NCI-H2029 treated with DMSO at 0.1 percent for 48 hours (cell line): ENCODE measurements at places on chromosomes 11 and 22.

DNA sequence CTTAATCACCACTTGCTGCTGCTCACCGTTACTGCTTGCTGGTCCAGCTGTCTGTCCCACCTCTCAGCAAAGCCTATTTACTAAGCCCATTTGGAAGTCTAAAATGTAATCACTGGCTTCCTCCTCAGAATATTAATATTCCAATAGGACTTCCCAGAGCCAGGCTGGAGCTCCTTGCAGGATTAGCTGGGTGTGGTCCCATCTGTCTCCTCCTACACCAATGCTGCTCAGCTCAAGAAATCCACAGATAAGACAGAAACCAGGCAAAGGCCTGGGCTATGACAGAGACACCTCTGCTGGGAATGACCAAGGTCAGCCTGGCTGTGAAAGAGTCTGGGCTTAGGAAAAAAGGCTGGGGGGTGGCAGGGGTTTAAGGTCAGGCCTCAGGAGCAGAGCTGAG lies 317.8 kb downstream of the BUD13 start:
- no peak for DNase-seq

DNA sequence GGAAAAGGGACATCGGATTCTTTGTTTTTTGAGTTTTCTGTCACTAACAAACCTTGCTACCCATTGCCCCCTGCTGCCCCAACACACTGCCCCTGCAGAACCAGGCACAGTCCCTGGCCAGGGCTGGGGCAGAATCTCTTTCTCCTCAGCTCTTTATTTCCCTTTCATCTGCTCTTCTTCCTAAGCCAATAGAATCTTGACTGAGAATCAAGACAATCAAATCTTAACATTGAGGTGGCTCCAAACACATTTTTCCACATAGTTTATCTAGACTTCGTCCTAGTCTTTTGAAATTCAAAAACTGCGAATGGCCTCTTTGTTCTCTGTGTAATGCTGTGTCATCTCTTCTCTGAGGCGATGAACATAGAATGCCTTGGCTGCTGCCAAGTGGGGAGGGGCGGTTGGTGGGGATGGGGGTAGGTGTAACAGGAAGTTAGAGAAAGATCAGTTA lies 16.1 kb upstream of the NTM start:
- no peak for DNase-seq

GRCh38 chr22:40472051-40472450 lies 101.7 kb downstream of the SGSM3 start:
- no peak for DNase-seq

DNA sequence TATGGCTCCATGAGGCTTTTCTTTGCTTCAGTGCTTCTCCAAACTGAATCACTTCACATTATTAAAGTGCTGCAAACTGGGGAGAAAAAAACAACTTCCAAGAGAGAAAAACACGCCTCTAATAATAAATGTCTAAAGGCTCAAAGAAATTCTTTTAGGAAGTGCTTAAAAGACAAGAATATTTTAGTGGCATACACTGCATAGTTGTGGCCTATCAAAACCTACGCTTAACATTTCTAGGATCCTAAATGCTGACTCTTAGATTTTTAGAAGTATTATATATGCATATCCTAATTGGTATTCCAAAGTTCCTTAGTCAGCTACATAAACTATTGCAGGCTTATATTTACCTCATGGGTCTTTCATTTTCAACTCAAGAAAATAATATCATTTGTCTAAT lies 879.0 kb upstream of the CCDC90B start:
- no peak for DNase-seq

DNA sequence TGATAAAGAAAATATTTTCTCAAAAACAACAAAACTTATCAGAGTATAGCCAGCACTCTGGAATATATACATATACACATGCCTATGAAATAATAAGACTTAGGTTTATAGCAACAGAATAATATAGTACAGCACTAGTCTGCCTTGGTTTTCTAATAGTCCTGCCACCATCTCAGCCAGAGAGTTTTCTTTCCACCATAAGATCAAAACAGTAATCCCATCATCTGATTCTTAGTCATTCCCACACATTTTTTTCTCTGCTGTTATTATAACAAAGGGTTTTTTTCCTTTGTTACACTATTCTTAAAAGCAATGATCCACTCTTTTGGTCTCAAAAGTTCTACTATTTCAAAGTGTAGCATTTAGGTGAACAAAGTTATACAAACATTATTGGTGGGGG lies 15.1 kb downstream of the MTMR2 start:
- DNase-seq: no peak

- no peak for DNase-seq
Measured at GRCh38 chr11:119919656-119920055, 190.7 kb upstream of the NECTIN1 start.

GRCh38 chr11:35076201-35077100 lies 62.5 kb upstream of the CD44 start:
- no peak for DNase-seq

DNA sequence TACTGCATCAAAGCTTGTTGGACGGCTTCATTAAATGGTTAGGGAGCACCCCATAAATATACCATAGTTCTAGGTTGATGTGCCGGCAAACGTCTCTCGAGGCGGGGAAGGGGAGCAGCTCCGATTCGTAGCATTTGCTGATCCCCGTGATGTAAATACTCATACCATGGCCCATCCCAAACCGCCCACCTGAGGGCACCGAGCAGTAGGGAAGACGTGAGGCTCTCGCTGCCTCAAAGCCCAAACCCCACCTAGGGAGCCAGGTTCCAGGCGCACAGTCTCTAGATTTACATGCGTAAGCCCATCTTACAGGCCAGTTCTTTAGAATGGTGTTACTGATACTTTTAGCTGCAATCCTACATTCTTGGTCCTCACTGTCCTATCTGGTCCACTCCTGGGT lies 124.0 kb downstream of the FEZ1 start:
- DNase-seq: no peak

GRCh38 chr11:129828301-129828836 lies 12.7 kb downstream of the TMEM45B start:
- DNase-seq: peak; percentile 77

- no peak for DNase-seq
Measured at GRCh38 chr11:36132940-36133339, 156.3 kb downstream of the COMMD9 start.

- no peak for DNase-seq
Measured at GRCh38 chr11:71470946-71471345, 17.9 kb downstream of the NADSYN1 start.

- DNase-seq: no peak
Measured at GRCh38 chr11:131914361-131914774, 544.0 kb downstream of the NTM start.

GRCh38 chr11:36695571-36695970 lies 97.5 kb upstream of the RAG2 start:
- no peak for DNase-seq

DNA sequence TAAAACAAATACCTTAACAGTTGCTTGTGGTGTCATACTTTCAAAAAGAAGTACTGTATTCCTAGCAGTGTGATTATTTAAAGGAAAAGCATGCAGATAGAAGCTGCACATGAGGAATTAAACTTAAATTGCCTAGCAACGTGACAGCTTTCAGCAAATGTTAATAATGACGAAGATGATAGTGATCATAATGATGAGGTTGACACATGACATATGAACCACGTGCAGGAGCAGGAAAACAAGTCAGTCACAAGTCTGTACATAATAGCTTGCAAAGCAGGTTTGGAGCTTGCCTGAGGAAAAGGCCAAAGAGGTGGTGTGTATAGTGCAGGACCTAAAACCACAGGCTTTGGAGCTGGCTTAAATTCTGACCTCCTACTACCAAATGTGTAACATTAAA lies 30.6 kb upstream of the PIK3C2A start:
- DNase-seq: no peak

GRCh38 chr11:122209619-122210366 lies 93.8 kb upstream of the BLID start:
- no peak for DNase-seq

DNA sequence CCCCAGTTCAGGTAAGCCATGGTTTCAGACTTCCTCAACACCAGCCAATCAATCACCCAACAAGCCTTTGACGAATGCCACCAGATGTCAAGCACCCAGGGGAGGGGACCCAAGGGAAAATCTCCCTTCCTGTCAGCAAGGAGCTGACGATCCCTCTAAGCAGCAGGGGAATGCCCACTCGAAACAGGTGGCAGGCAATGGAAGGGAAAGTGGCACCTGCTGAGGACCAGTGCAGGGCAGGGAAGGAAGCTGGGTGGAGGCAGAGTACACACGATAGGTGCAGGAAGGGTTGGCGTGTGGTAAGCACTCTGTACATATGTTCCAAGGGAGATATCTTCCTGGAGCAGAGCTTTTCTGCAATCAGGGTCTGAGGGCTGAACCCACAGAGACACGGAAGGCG lies 11.7 kb upstream of the CREB3L1 start:
- no peak for DNase-seq

GRCh38 chr11:47550288-47551047 lies 2.5 kb downstream of the CELF1 start:
- no peak for DNase-seq

DNA sequence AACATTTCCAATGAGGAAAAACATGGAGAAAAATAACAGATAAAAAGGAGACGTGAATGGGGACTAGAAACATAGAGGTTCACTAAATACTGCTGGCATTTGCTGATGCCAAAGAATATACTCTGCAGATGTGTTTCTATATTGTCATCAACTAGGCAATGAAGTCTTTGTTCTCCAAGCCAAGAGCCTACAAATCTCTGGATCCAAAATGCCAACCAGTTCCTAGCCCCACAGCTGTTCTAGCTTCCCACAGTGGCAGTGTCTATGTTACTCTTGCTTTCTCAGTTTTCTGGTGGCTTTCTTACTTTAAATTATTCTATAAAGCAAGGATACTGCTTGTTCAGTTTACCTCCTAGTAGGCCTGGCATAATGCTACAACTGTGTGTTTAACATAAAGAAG lies 977.9 kb upstream of the CCDC90B start:
- DNase-seq: no peak

GRCh38 chr22:48186146-48186790 lies 1423.8 kb downstream of the TBC1D22A start:
- no peak for DNase-seq

DNA sequence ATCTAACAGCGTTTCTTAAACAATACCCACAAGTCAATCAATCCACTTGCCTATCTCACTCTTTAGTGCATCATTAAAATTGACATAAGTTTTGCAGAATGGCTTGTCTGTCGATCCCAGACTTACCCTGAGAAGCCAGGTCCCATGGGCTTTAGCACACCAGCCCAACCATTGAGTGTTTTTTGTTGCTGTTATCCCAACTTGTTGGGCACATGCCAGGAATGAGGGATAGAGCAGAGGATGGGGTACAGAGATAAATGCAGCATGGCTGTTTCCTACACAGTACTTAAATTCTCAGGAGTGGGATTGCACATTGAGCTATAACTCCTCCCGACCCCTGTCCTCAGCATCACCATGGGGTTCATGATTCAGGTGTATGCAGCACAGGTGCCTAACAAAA lies 64.2 kb upstream of the RASSF10 start:
- DNase-seq: no peak

- no peak for DNase-seq
Measured at GRCh38 chr11:104127828-104128227, 36.1 kb downstream of the PDGFD start.

GRCh38 chr22:47160141-47160541 lies 397.7 kb downstream of the TBC1D22A start:
- no peak for DNase-seq

DNA sequence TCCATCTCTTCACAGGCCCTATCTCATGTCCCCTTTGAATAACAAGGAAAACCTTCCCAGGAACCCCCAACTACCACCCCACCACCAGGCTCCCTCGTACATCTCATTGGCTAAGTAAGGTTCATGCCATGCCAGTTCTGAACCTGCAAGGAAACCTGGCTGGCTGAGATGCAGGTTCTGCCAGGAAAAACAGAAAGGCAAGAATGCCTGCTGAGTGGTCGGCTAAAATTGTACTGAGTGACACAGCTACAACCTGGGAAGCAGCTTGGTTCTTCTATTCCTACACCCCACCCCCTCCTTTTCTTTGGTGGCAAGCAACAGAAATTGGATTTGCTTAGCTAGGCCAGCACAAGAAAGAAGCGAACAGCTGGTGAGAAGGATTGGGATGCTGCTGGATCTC lies 36.1 kb upstream of the TSPAN18 start:
- DNase-seq: no peak

DNA sequence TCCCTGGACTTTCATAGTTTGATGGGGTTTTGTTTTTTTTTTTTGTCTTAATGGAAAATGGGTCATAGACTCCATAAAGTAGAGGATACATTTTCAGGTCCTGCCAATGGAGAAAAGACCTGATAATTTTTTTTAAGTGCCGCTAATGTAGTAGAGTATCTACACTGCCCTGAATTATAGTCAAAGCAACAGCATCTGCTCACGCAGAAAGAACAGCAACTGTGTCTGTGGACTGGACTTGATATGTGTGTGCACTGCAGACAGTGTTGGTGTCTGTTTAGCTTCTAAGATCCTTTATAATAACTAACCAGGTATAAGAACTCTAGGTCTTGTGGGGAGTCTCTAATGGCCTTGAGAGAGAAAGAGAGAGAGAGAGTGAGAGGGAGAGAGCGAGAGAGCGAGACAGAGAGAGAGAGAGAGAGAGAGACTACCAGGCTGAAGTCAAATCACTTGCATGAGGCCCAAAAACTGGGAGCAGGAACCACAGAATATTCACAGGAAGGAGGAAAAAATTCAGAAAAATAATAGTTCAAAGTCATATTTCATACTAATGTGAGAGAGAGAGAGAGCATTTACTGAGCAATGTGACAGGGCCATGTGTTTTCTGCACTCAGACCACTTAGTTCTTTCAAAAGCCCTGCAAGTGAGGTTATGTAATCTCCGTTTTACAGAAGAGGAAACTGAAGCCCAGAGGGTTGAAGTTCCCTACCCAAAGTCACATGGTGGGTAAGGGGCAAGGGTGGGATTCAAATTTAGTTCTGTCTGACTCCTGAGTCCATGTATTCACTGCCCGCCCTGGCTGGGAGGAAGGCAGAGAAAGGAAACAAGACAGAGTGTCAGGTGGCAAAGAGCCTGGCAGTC lies 8.6 kb upstream of the MIAT start:
- DNase-seq: peak; percentile 18

DNA sequence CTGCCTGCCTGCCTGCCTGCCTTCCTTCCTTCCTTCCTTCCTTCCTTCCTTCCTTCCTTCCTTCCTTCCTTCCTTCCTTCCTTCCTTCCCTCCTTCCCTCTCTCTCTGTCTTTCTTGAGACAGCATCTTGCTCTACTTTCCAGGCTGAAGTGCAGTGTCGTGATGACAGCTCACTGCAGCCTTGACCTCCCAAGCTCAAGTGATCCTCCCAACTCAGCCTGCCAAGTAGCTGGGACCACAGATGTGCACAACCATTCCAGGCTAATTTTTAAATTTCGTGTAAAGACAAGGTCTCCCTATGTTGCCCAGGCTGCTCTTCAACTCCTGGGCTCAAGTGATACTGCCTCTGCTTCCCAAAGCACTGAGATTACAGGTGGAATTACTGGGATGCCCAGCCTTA lies 328.2 kb upstream of the SORL1-AS1 start:
- no peak for DNase-seq

- no peak for DNase-seq
Measured at GRCh38 chr11:104547996-104548661, 350.1 kb downstream of the CASP12 start.

GRCh38 chr11:68934321-68934645 lies 30.6 kb downstream of the IGHMBP2 start:
- no peak for DNase-seq

- no peak for DNase-seq
Measured at GRCh38 chr11:88312628-88313027, 24.9 kb downstream of the CTSC start.

GRCh38 chr22:45975164-45976161 lies 1.5 kb downstream of the WNT7B start:
- DNase-seq: peak; percentile 1

GRCh38 chr22:42180349-42180842 lies 49.8 kb upstream of the CYP2D6 start:
- no peak for DNase-seq
